Endothelial cell (in vitro differentiated cells): ENCODE measurements at places on chromosomes 16 and 17. TPM values are rescaled to one million over a fixed set of nuclear protein-coding genes. Genes with fewer than 3 reads are reported as not detected.

IRX5 gene
- total RNA-seq, result 2.6 TPM

HID1 gene
- 157 TPM for total RNA-seq

PYDC1 gene
- not detected for total RNA-seq

GRCh38 chr17:72205357-72205756, 84.5 kb downstream of the SOX9 start:
- H3K27ac ChIP-seq, result no peak overlapping the region
- no peak overlapping the region for H3K4me3 ChIP-seq
- peaks cover 8% of the 10 kb centered on the region for H3K4me1 ChIP-seq

DNA sequence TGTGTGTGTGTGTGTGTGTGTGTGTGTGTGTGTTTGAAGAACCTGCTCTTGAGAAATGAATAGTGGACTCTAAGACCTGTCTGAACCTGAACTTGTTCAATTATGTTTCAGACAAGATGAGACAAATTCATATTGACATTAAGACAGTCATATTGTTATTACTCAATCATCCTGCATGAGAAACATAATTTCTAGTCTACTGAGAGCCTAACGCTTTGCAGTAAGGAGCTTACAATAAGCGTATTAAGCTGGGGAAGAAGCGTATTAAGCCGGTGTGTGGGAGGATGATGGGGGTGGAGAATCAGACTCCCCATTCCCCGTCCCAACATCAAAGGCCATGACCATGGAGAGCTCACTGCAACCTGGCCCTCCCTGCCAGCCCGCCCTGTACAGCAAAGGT, 22.4 kb upstream of the MNT start:
- H3K27ac ChIP-seq, result no peak overlapping the region
- no peak overlapping the region for H3K4me3 ChIP-seq
- peaks cover 6% of the 10 kb centered on the region for H3K27me3 ChIP-seq
- peaks cover 9% of the 10 kb centered on the region for H3K4me1 ChIP-seq
- peaks cover 20% of the 10 kb centered on the region for H3K36me3 ChIP-seq
- no peak for DNase-seq

- DNase-seq, result no peak
- no peaks in the 10 kb centered on the region for H3K27me3 ChIP-seq
- peaks cover 16% of the 10 kb centered on the region for H3K36me3 ChIP-seq
- H3K4me3 ChIP-seq, result no peak overlapping the region
These were observed 32.8 kb upstream of the ABCA8 start for GRCh38 chr17:68987966-68988365.
